ENCODE measurements at places on chromosomes 6 and 20. TPM values are rescaled to one million over a fixed set of nuclear protein-coding genes. Genes with fewer than 3 reads are reported as not detected.

The KIAA0408 gene
- 6.4 TPM for total RNA-seq

The PRL gene
- not detected for total RNA-seq

The XKR7 gene
- 0.37 TPM for total RNA-seq

The ADAM33 gene
- total RNA-seq = 14.8 TPM

The HEY2 gene
- total RNA-seq = 0.80 TPM

The SLC24A3 gene
- total RNA-seq = 1.7 TPM

The PROKR2 gene
- total RNA-seq = not detected

The EPPIN gene
- not detected for total RNA-seq

The CDSN gene
- total RNA-seq = not detected

The CFAP206 gene
- 0.20 TPM for total RNA-seq

The VIP gene
- not detected for total RNA-seq

The RING1 gene
- 25.0 TPM for total RNA-seq

The OPRM1 gene
- total RNA-seq = not detected

The HLA-DRB1 gene
- 60.6 TPM for total RNA-seq

The PACRG gene
- 0.32 TPM for total RNA-seq

The TCP11 gene
- total RNA-seq = not detected

The MYL9 gene
- 31.8 TPM for total RNA-seq
